ENCODE measurements at places on chromosomes 5 and 9.

DNA sequence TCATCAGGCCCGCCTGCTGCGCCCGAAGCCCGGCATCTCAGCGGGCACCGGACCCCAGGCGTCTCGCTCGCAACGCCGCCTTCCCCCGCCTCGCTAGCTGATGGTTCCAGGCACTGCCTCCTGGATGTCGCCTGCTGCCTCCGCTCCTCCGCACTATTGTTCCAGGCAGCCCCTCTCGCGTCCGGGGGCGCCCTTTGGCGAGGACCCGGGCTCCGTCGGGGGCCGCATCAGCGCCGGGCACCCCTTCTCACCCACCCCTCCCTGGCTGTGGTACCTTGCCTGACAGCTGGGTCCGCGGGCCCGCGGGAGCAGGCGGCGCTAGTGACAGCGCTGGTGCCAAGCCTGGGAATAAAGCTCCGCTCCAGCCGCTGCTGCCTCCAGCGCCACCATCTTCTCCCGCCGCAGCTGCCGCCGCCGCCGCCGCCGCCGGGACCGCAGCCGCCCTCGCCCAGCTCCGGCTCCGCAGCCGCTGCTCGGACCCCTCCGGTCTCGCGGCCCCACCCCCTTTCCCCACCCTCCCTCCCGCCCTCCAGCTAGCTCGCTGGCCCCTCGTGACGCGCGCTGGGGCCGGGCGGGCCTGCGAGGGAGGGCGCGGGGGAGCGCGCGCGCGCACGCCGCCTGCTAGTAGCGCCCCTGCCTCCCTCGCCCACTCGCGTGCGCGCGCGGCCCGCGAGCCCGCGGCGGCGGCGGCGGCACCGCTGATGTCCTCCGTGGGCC is at the start of gene APBA1:
Gene APBA1 (minus strand): TSS at position 493 of the 717 bp plus-strand sequence.
- DNase-seq, result peak; percentile 35

- DNase-seq, result no peak
Measured at GRCh38 chr5:166938071-166938470, 1353.4 kb upstream of the WWC1 start.

- no peak for DNase-seq
Measured at GRCh38 chr9:123281659-123282350, 13.4 kb upstream of the STRBP start.

GRCh38 chr5:191949-192690 is 825 bp downstream of the LRRC14B start:
- no peak for DNase-seq

DNA sequence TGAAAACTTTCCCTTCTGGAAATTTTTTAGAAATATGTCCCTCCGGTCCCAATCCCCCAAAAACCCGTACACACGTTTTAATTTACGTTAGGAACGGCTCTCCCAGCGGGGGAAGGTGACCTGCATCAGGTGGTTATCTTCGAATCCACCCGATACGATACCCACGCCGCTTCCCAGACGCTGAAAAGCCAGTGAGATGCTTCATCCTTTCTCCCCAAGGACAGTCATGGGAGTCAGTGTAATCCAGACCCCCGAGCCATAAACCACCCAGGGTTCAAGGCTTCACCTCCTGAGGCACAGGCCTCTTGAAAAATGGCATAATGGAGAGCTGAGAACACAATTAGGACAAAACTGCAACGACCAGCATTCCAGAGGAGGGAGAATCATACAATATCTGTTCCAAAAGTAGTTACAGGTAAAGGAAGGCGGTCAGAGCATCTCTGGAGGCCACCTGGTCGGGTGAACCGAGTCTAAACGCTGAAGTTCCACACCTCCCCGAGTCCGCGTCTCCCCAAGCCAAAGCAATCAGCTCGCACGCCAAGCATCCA is 857 bp downstream of the FAM169A start:
- no peak for DNase-seq

DNA sequence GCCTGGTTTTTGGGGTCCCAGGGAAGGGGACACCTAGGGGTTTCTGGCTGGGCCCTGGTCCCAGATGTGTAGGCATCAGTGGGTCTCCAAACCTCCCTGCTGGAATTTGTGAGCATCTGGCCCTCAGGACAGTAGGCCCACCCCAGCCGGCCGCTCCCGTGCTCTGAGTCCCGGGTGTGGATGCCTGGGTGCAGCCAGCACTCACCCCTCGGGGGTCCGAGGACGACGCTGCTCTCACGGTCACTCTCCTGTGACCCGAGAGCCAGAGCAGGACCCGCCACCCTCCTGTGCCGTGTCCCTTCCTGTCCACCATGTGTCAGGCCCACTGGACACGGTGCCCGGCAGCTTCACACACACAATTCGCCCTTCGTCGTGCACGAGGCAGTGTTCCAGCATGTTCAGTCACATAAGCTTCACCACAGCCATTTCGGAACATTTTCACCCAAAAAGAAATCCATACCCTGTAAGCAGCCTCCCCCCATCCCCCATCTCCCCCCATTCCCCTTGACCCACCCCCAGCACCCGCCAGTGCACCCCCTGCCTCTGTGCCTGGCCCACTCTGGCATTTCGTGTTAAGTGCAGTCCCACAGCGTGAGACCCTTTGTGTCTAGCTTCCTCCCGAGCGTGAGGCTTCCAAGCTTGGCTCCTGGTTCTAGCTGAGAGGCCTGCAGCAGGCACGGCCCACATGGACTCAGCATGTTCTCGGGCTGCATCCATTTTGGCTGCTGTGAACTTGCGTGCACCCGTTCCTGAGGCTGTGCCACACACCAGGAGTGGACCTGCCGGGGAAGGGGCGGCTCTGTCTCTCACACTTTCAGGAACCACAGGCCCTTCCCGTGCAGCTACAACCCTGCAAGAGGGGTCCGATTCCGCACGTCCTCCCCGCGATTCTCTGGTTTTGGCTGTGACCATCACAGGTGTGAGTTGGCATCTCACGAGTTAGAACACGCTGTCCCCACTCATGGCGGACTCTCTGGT is 40.5 kb downstream of the NKD2 start:
- no peak for DNase-seq

- no peak for DNase-seq
Measured at GRCh38 chr5:94976853-94977252, 308.0 kb downstream of the MCTP1 start.

DNA sequence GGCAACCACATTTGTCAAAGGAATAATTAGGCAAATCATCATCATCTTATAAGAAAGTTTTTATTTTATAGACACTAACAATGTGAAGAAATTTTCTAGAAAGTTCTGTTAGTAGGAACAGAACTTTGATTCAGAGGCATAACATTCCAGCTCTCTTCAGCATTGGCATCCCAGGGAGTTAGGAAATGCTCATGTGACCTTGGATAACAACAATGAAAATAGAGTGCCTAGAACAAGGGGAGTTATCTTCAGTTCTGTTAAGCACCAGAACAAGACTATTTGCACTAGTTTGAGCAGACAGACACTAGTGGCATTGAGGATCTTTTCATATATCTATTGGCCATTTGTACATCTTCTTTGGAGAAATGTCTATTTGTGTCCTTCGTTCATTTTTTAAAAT is 7.0 kb upstream of the NMUR2 start:
- no peak for DNase-seq

DNA sequence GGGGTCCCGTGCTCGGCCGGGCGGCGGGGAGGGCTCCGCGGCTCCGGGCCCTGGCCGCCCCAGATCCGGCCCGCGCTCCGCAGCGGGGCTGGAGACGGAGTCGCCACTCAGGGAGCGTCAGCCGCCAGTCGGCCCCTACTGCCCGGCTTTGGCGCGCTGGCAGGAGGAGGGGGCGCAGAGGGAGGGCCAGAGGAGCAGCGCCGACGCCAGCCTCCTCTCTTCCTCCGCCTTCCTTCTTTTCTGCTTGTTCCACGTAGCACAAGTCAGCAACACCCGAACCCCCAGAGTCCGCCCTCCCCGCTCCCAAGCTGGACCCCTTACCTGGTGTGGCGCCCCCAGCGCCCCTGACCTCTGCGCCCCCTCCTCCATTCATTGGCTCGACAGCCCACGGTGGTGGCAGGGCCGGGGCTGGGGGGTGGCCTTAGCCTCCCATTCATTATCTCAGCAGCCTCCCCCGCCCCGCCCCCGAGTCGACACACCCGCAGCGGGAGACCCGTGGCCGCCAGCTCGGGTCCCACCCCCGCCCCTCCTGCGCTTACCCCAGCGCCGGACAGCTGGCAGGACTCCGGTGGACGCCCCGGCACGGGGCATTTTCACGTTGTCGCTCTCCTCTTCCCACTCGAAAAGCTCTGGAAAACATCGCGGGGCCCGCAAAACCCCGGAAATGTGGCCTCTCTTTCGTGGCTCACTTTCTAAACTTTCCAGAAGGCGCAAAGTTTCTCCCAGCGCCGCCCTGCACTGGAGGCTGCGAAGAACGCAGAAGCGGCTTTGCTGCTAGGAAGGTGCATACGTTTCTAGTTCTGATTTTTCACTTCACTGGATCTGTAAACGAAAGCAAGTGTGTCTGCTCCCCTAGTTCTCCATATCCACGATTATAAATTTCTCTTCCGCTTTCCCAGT is at the start of gene LPAR1:
Gene LPAR1 (minus strand): TSS at position 140 of the 900 bp plus-strand sequence. CDS start 66,353 bp downstream, outside the sequence.
- DNase-seq, result no peak

GRCh38 chr9:2674141-2674824 is 43.0 kb upstream of the KCNV2 start:
- no peak for DNase-seq
